ENCODE measurements at places on chromosomes 4 and X.

DNA sequence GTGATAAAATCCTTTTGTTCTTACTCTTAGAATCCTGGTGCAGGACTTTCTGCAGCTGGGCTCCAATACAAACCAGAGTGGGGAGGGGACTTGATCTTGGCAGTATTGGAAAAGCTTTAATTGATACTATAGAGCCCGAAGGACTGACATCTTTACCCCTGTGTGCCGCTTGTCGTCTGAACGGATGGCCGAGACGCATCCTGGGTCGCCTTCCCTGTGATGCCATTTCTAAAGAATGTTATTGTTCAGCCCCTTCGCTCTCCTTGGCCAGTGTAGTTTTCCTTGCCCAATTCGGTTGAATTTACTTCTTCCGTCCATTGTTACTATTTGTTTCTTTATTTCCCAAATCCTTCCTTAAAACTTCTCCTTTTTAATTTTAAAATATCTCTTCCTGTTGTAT, 80.9 kb downstream of the CLDN34 start:
- DNase-seq: no peak

DNA sequence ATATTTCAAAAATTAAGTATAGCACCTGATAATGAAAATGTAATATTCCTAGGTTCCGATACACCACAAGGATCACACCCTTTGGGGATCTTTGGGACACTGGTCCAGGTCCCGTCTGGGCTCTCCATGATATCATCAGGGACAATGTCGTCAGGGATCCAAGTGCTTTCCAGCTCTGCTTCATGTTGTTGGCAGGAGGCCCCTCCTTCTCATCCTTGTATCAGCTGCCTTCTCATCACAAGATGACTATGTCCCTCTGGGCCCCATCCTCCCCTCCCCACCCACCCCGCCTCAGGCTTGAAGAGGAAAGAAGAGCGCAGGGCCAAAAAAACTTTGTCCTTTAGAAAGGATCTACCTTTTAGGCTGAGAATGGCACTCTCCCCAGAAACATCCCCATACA, 128.3 kb upstream of the KLF3 start:
- no peak for DNase-seq

GRCh38 chrX:67723580-67724351, 179.9 kb downstream of the AR start:
- no peak for DNase-seq

GRCh38 chr4:24477919-24478318, 106.4 kb downstream of the DHX15 start:
- DNase-seq: no peak

GRCh38 chr4:54025582-54025981, 38.8 kb downstream of the CHIC2 start:
- no peak for DNase-seq

GRCh38 chr4:2834001-2834921, 9.4 kb upstream of the ADD1 start:
- DNase-seq: no peak

DNA sequence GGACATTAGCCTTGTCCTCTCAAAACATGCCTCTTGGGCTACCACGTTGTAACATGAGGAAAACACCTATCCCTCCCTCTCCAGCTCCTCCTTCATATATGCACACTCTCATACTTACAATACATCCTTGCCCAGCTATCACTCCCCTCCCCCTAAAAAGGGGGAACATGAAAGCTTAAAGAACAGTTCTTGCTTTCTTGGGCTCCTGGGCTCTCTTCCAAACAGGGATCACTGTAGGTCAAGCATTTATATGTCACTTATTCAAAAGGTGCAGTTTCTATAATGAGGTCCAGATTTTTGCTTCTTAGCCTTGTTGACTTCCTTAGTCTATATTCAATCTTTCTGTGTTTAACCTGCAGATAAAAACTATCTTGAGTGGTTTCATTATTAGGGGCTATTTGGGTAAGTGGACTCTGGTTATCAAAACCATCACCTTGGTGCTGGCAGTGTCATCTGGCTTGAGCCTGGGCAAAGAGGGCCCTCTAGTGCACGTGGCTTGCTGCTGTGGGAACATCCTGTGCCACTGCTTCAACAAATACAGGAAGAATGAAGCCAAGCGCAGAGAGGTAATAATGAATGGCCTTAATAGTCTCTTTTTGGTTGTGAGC, 119.4 kb downstream of the AKAP4 start:
- DNase-seq: no peak

GRCh38 chr4:11472535-11472934, 43.8 kb upstream of the HS3ST1 start:
- no peak for DNase-seq

- no peak for DNase-seq
Observed at GRCh38 chrX:46380148-46380752, 165.0 kb downstream of the ZNF674 start.

DNA sequence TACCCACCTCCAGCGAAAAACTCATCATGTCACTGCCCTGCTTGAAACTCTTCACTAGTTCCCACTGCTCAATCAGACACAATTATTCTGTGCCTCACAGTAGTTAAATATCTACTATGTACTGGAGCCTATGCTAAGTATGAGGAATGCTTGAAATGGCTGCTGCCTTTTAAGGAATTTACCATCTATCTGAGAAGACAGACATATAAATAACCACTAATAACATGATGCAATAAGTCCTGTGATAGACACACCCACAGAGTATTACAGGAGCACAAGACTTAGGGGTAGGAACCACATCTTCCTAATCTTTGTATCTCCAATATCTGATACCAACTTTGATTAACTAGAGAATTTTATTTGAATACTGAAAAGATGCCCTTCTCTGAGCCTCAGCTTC, 21.1 kb downstream of the SLC25A53 start:
- no peak for DNase-seq

All from hippocampal formation (tissue), 2 donors.